ENCODE measurements at places on chromosomes 2 and 18.

DNA sequence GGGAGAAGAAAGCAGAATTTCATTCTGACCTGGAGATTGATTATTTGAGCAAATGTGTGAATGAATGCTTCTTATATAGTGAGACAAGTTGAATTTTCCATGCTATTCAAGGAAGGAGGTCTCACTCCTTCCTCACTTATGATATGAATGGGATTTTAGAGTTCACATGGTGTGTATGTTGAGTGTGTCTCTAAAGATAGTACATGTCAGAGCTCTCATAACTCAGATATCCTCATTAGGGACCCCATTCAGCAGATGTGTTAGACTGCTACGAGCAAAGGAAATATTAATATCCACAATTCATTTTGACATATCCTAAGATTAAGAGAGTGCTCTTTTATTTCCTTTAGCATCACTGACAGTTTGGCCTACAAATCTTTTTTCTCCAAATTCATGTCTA, 368.5 kb downstream of the ARHGAP15 start:
- DNase-seq, result no peak

DNA sequence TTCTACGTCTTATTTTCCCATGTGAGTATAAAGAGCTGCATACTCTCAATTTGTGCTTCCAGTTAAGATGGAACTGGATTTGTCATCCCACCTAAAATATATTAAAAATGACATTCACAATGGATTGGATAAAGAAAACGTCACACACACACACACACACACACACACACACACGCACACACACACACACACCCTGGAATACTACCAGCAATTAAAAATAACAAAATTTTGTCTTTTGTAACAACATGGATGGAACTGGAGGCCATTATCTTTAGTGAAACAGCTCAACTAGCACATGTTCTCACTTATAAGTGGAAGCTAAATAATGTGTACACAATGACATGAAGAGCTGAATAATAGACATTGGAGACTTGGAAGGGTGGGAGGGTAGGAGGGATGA, 3.8 kb upstream of the QPCT start:
- DNase-seq, result no peak

- peak; percentile 65 for DNase-seq
Measured at GRCh38 chr2:100197631-100198153, 55.3 kb upstream of the AFF3 start.

DNA sequence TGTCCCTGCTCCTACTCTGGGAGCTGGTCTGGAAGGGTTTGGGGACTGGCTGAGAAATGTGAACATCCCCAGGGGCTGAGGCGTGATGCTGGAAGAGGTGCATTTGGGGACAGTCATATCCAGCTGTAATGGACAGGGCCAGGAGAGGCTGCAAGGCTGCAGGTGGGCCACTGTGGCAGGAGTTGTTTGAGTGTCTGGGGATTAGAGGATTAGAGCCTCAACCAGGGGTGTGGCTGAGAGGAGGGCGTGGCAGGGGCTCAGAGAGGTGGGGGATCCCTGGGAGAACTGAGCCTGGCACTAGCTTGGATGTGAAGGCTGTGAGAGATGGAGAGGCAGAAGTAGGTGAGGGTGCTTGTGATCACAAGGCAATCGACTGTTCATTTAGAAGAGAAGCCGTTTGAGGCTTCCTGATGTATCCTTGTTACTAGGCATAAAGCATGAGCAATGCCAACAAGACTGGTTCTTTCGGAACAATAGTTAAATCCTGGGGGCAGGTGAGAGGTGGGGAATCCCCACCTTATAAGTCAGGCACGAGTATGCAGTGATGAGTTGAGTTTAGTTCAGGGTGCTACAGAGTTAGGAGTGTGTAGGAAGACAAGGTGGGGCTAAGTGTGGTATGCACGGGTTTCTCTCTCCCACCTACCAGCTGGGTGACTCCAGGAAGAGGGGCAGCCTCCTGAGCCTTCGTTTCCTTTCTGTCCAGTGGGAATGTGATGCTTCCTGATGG, 31.9 kb downstream of the SH3RF3 start:
- DNase-seq, result no peak

DNA sequence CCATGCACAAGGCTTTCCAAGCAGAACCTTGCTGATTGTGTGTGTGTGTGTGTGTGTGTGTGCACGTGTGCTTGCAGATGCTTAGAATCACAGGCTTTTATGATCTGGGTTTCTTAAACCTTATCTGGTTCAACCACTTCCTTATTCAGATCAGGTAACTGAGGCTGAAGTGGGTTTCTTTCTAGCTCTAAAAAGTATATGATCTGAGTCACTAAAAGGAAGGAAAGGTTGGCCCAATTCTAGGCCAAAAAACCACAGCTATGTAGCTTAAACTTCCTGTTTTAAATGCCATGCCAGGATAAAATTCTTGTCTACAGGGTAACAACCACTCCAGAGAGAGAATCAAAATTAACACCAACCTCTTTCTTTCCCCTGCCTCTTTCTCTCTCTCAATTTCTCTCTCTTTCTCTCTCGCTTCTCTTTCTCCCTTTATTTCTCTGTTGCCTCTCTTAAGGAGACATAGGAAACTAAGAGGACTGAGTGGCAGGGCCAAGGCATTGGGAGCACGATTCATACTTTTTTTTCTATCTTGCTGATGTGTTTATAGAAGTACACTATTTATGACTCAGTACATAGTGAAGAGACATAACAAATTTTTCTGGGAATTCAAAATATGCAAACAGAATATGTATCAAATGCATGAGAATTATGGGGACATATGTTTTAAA, 140.3 kb downstream of the TRIB2 start:
- DNase-seq, result no peak

DNA sequence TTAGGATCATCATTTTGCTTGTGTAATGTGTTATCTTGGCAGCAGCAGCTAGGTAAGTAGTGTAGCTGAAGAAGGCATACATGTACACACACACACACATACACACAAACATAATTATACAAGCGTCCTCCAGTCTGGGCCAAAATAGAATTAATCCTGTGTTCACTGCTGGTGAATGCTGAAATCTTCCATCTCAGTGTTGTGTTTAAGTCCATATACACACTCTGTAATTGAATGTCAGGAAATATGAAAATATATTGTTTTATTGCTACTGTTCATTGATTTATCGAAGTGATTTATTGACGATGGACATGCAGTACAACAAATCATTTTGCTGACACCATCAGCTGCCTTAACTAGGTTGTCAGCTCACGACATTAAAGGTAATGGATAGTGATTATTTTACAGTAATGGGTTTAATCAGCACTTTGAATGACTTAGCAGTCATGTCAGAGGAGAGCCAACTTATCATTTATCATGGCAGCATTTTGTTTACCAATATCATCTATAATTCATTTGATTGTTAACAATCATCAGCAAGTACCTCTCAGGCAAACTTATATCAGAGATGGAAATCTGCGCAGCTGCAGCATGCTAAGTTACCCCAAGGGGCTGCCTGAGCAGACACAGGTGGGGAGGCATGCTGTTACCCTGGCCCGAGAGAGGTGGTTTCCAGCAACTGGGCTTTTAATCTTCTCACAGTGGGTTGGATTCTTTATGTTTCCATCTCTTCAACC, 83.7 kb upstream of the FSHR start:
- no peak for DNase-seq

- DNase-seq, result no peak
Measured at GRCh38 chr18:23626451-23627279, 36.0 kb downstream of the ANKRD29 start.
